Skin of body (tissue), 3 donors: ENCODE measurements at places on chromosomes 16 and 17. TPM values are rescaled to one million over a fixed set of nuclear protein-coding genes. Genes with fewer than 3 reads are reported as not detected.
A peak's percentile ranks its signal among the peaks of the same experiment; 100 is the strongest.

Gene KRTAP4-9
- total RNA-seq, result 5.2 TPM

Gene SEPTIN1
- 0.69 TPM for total RNA-seq

Gene HID1
- total RNA-seq, result 4.0 TPM

Gene GDPD3
- 4.6 TPM for total RNA-seq

Gene LPO
- total RNA-seq, result not detected

Gene PRR29
- total RNA-seq, result not detected

Gene VKORC1
- 37.4 TPM for total RNA-seq

Gene P3H4
- total RNA-seq, result 27.9 TPM

DNA sequence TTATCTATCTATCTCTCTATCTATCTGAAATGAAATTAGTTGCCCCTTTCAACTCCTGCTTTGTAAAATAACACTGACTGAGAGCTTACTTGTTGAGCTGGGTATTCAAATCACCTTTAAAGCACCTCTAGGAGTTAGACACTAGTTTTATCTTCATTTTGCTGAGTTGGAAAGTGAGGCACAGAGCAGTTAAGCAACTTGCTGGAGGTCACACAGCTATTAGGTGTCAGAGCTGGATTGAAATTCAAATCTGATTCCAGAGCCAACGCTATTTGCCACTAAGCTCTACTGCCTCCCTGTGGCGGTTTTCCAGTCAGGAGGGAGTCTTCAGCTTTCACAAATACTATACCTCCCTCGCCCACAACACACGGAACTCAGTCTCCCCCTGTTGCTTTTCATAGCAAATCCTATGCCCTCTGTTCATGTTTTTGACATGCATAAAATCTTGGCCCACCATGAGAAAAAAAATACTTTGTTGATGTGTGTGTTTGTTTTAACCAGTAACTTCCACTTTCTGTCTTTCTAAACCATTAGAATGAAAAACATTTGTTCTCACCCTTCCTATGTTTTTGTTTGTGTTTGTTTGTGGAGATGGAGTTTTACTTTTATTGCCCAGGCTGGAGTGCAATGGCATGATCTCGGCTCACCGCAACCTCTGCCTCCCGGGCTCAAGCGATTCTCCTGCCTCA, 74.8 kb upstream of the SMURF2 start:
- DNase-seq, result peak; percentile 37

DNA sequence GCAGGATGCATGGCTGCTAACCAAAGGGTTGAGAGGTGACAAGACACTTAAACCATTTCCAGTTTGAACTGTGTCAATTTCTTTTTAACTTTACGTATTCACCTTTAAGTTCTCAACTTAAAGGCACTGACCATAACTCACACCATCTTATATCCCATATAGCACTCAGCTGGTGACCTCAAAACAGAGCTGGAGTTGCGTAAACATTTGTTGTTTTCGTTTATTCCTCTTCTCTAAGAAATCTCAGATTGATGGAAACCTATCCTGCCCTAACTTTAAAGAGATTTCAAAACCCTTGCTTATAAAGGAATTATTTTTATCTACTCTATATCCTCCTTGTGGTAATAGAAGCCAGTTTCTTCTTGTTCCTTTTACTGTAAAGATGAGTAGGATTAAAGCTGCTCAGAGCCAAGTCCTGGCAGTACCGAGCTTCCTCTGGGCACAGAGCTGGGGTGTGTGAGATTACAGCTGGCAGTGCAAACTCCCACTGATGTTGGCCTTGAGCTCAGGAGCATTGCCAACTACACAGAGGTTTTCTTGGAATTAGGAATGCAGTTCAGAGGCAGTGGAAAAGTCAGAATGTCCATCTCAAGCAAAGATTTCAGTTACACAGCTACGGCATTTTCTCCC, 1.3 kb downstream of the KCTD2 start:
- no peak for DNase-seq

- no peak for DNase-seq
Measured at GRCh38 chr16:79050063-79050462, 550.5 kb downstream of the MAF start.

- DNase-seq, result peak; percentile 40
Measured at GRCh38 chr17:38870259-38871165, 654 bp downstream of the LASP1 start.

GRCh38 chr16:67395458-67396158, 2.3 kb upstream of the TPPP3 start:
- no peak for DNase-seq

GRCh38 chr17:39753514-39754160, 15.9 kb downstream of the GRB7 start:
- DNase-seq, result no peak
